Suprapubic skin (tissue), 4 donors: ENCODE measurements at places on chromosomes 2 and 18. TPM values are rescaled to one million over a fixed set of nuclear protein-coding genes. Genes with fewer than 3 reads are reported as not detected.
A peak's percentile ranks its signal among the peaks of the same experiment; 100 is the strongest.

DNA sequence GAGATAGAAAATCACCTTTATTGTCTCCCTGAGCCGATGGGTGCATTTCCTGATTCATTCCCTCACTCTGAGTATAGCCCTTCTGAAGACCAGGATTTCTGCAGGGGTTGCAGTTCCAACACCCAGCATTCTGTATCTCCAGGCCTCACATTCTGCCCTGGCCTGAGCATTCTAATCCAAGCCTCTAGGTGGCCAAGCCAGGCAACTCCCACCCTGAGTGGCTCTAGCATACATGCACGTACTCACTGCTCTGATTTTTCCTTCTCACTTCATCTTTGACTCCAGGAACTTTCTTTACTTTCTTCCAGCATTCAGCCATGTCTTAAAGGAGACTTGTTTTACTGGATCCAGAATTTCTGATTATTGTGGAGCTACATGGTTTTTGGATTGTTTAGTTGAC is 100.7 kb upstream of the STK39 start:
- no peak overlapping the region for H3K4me3 ChIP-seq
- no peaks in the 10 kb centered on the region for H3K36me3 ChIP-seq
- DNase-seq: no peak

The CENPO gene
- total RNA-seq: 3.5 TPM

GRCh38 chr18:63247926-63248325 is 71.6 kb downstream of the BCL2 start:
- peaks cover 11% of the 10 kb centered on the region for H3K4me1 ChIP-seq
- H3K27ac ChIP-seq: peak overlapping the region; percentile 45
- no peak overlapping the region for H3K4me3 ChIP-seq
- no peak for DNase-seq
- no peaks in the 10 kb centered on the region for H3K36me3 ChIP-seq

GRCh38 chr18:22465859-22466457 is 48.2 kb upstream of the CTAGE1 start:
- no peaks in the 10 kb centered on the region for H3K36me3 ChIP-seq
- peak; percentile 66 for DNase-seq
- H3K4me3 ChIP-seq: no peak overlapping the region
- H3K27me3 ChIP-seq: no peaks in the 10 kb centered on the region
- no peak overlapping the region for H3K27ac ChIP-seq

The STARD6 gene
- not detected for total RNA-seq

The MZT2A gene
- 29.9 TPM for total RNA-seq

DNA sequence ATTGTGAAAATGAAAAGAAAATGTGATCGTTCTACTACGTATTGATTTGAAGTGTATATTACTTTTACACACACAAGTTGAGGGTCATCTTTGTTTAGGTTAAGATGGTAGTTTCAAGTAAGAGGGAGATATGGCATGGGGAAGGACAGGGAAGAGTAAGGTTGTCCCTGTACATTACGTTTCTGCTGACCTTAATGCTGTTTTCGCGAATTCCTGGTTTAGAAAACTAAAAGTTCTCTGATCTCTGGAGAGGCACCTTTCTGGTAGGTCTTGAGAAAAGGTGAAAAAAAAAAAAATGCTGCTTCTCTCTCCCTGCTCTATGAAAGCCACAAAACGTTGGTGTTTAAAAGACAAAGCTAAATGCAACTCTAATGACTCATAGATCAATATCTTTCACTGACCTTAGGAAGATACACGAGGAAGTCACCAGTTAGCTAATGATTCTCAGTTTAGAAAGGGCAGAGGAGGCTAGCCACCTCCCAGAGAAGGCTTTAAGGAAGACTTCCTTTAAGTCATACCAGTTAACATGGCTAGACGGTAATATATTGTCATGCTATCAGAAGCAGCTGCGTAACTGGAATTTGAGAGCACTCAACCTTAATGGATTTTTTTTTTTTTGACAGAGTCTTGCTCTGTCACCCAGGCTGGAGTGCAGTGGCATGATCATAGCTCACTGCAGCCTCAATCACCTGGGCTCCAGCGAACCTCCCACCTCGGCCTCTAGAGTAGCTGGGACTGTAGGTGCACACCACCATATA is 13.2 kb downstream of the TXNDC2 start:
- no peaks in the 10 kb centered on the region for H3K4me1 ChIP-seq
- H3K27me3 ChIP-seq: no peaks in the 10 kb centered on the region
- H3K27ac ChIP-seq: no peak overlapping the region
- H3K36me3 ChIP-seq: no peaks in the 10 kb centered on the region
- H3K4me3 ChIP-seq: no peak overlapping the region

The LIMS4 gene
- total RNA-seq: not detected
